Hematopoietic multipotent progenitor cell treated with erythropoietin and hydrocortisone succinate and interleukin-3 and kit ligand, for 15 days (in vitro differentiated cells): ENCODE measurements at places on chromosomes 7 and 10.

DNA sequence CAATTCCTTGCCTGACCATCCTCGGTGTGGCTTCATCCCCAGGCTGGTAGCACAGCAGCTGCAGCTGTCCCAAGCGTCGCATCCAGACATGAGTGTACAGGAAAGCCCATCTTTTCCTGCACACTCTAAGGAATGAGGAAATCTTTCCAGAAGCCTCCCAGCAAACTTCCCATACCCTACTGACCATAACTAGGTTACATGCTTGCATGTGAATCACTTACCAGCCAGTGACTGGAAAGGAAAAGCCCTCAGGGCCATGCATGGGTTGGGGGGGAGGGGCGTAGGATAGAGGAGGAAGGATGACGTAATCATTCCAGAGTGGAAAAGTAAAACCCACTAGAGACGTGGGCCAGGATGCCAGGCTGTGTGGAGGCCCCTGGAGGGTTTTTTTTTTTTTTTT, 18.9 kb upstream of the ZNF212 start:
- DNase-seq, result no peak

GRCh38 chr7:69245646-69246045, 352.6 kb upstream of the AUTS2 start:
- no peak for DNase-seq

GRCh38 chr10:19572056-19572455, 244.2 kb upstream of the PLXDC2 start:
- DNase-seq, result no peak

DNA sequence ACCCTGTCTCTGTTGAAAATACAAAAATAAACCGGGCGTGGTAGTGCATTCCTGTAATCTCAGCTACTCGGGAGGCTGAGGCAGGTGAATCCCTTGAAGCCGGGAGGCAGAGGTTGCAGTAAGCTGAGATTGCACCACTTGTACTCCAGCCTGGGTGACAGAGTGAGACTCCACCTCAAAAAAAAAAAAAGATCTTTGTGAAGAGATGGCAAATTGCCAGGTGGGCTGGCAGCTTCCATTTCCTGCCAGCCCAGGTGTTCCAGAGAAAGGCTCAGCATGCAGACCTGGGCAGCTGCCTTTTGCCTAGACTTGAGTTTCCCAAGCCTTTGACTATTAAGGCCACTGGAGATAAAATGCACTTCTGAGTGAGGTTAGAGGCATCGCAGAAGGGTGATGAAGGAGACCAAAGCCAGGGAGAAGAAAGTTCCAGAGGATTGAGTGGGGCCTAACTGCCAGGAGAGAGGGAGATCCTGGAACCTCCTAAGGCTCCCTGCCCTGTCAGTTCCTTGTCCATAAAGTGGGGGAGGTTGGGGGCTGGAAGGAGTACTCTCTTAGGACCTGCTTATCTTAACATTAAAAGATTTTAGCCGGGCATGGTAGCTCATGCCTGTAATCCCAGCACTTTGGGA, 10.0 kb upstream of the DDIT4 start:
- DNase-seq, result no peak

DNA sequence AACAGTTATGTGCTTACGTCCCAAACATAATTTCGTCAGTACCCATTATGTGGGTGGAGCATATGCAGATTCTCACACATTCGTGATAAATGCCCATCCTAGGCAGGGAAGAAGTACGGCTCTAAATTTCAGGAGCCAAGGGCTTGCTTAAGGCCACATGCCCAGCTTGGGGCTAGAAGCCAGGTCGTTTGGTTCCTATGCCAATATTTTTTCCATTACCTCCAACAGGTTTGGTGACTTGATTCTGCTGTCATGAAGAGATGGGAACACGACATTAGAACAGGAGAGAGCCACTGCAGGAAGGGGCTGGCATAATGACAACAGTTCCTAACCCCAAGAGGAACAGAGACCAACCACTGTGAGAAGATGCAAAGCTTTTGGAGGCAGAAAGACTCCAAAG, 85.1 kb downstream of the HIPK2 start:
- DNase-seq, result no peak

- DNase-seq, result no peak
Observed at GRCh38 chr7:15464667-15465121, 97.1 kb downstream of the AGMO start.

DNA sequence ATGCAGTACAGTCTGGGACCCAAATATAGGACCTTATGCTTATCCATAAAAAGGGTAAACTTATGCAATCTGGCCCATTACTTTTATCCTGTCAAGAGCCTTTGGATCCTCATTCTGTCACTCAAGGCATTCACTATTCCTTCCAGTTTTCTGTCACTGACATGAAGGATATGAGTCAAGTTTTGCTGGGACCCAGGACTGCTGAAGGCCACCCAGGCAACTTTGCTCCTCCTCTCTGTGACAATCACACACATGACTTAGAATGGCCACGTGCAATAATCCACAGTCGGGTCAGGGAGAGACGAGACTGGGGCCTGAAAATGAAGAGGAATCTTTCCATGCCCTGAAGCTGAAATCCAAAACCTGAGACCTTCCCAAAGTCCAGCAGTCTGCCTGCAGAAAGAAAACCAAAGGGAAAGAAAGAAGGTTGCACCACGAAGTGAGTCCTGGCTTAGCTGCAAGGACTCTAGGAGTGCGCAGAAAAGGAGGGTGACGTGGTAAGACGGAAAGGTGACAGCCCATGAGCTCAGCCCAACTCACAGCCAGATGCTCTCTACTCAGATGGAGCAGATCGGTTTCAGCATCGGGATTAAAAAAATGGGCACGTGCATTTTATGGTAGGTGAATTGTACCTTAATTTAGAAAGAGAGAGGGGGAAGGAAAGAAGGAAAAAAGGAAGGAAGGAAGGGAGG, 67.2 kb downstream of the VOPP1 start:
- DNase-seq, result no peak

DNA sequence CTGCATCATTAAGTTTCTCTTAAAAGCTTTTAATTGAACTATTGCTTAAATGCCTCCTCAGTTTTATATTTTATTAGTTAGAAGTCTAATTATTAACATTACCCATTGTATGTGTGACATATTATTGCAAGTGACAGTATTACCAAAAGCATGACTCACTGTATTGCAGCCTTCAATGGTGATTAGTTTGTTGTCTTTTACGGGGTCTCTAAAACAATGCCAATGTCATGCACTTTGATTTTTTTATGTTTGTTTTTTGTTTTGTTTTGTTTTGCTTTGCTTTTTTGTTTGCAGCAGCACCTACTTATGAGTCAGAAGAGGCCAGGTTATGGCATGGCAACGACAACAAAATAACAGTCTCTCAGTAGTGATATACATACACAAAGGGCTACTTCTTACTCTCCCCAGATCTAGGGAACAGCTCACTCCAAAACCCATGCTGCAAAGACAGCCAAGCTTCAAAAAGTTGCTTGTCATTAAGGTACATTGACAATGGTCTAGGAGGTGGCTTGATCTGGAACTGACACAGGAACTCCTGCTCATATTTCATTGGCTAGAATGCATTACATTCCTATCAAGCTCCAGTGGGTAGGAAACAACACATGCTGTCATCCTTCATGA, 293.7 kb upstream of the POM121L12 start:
- DNase-seq, result no peak

DNA sequence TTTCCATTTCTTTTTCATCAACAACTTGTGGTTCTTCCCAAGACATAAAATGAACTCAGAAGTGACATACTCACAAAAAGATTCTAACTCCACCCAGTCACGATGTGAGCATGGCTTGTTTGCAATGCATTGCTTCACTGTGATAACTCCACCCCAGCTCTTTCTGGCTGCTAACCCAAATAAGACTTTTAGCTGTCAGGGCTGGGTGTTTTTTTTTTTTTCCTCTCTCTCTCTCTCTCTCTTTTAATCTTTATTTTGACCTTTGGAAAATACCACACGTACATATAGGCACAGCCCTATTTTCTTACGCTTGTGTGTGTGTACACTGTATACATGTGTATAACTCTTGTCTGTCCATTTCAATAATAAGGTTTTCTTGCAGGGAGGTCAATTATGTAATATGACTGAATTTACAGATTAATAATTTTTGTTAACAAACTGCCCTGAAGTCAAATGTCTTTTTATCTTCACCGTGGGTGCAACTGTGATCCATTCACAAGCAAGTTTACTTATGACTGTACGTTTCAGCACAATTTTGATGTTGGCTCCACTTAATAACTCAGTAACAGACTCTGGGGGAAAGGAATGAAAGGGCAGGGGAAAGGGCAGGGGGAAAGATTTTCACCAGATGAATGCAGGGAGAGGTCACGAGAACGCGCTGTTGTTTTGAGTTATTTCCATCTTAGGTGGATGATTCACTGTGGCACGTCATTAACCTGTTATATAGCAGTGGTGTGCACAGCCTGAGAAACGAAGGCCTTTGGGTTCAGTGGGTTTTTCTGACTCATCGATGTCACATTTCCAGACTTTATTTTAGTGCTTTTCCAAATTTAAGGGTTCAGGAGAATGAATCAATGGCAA, 49.1 kb downstream of the APBB1IP start:
- peak; percentile 37 for DNase-seq

DNA sequence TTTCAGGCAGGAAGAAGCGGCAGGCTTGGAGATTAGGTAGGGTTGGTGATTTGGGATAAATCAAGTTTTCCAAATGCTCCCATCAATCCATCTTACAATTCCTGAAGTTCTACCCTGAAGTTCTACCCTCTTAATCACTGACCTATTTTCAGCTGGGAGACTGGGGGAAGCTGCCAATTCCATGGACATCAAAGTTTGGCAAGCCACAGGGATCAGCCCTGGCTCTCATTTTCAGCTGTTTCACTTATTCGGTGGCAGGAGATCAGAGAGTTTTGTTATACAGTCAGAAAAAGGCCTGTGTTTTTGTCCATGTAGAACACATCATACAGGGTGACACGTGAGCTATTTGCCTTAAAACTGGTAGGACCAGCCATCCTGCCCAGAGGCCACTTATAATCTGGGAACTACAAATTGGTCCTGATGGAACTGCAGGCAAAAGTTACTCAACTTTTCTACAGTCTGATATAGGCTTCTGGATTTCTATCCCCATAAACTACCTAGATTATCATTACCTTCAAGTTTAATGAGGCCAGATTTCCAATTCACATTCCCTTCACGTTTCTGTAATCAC, 112.9 kb upstream of the ZNF746 start:
- no peak for DNase-seq

- no peak for DNase-seq
Observed at GRCh38 chr10:110401401-110402076, 96.2 kb upstream of the DUSP5 start.

DNA sequence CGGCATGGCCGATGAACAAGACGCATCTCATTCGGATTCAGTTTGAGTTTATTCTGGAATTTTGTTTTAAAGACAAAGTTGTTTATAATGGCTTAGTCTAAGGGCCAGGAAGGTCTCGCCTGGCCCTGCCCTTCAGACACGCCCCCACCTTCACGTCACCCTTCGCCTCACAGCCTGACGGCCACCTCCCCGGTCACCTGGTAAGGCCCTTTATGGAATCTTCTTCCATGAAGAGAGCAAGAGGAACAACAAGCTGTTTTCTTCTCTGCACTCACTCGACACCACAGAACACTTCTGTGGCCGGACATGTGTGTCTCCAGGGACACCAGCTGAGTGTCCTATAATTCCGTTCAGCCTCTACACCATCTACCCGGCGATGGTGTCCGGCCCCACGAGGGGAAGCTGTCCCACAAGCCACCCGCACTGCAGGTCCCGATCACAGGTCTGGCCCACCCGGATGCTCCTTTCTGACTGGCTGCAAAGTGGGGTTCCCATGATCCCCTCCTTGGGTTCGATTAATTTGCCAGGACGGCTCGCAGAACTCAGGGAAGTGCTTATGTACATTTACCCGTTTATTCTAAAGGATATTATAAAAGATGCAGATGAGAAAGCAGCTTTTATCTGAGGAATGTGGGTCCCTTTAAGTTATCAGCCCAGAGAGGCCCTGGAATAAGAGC, 17.4 kb upstream of the KNDC1 start:
- DNase-seq, result no peak

- DNase-seq, result peak; percentile 22
Observed at GRCh38 chr10:22710139-22710745, 4.1 kb downstream of the PIP4K2A start.

- DNase-seq, result no peak
Observed at GRCh38 chr7:116461500-116461899, 38.0 kb upstream of the CAV2 start.
